HFFc6 (cell line): ENCODE measurements at places on chromosomes 16 and 17. TPM values are rescaled to one million over a fixed set of nuclear protein-coding genes. Genes with fewer than 3 reads are reported as not detected.

AXIN2 gene
- total RNA-seq, result 0.29 to 0.43 TPM (median 0.35 TPM) in 3 replicates

CMTM4 gene
- total RNA-seq, result 15.9 to 22.9 TPM (median 22.0 TPM) in 3 replicates

SPIRE2 gene
- total RNA-seq, result 1.7 and 2.3 TPM in 2 replicates

NPIPB9 gene
- 0.18 and 0.46 TPM in 2 replicates for total RNA-seq

CCL22 gene
- not detected in 3 replicates for total RNA-seq

PRSS27 gene
- total RNA-seq, result 0.30 to 0.63 TPM (median 0.38 TPM) in 3 replicates

TOX3 gene
- total RNA-seq, result not detected in 3 replicates

OR1E2 gene
- not detected in 3 replicates for total RNA-seq

ADAMTS18 gene
- total RNA-seq, result not detected in 2 replicates

MARCHF10 gene
- total RNA-seq, result 0.46 to 2.7 TPM (median 1.7 TPM) in 3 replicates

CTRL gene
- total RNA-seq, result 0.40 to 0.46 TPM (median 0.44 TPM) in 3 replicates

KRT33B gene
- 0.75 to 2.0 TPM (median 1.7 TPM) in 3 replicates for total RNA-seq

GRCh38 chr17:80692931-80693467, 148.4 kb downstream of the RPTOR start:
- no peak for DNase-seq

DNA sequence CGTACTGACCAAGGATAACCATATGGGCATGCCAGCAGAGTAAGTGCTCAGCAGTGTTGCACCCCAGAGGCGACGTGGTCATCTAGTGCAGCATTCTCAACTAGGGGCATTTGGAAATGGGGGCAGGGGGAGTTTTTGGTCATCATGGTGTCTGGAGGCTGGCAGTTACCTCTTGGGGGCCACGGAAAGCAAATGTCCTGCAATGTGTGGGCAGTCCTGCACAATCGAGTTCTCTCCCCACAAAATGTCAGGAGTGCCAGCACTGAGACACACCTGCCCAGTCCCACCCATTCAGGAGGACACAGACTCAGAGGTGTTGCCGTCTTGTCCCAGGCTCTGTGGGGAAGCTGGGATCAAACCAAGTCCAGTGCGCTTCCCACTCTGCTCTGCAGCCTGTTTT, 3.0 kb downstream of the RASL10B start:
- no peak for DNase-seq

DNA sequence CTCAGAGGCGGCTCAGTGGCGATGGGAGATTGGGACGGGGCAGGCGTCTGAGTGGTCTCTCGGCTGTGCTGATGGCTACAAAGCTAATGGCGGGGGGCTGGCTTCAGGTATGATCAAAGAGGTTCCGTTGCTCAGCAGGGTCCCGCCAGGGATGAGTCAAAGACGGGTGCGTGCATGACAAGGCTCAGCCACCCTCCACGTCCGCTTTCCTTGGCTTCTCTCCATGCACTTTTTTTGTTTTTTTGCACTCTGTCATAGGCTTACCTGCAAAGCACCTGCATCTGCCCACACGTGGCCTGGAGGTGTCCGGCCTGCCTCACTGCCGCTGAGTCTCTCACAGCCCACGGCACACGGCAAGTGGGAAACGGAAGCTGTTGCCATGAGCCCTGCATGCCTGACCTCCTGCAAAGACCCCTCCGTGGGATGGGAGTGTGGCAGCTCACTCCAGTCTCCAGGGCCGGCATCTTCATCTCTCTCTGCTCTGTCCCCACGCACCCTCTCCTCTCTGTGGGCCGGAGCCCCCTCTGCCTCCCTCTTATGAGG, 85.5 kb upstream of the ZNF469 start:
- no peak for DNase-seq

- no peak for DNase-seq
Measured at GRCh38 chr16:52488837-52489289, 58.1 kb downstream of the TOX3 start.

DNA sequence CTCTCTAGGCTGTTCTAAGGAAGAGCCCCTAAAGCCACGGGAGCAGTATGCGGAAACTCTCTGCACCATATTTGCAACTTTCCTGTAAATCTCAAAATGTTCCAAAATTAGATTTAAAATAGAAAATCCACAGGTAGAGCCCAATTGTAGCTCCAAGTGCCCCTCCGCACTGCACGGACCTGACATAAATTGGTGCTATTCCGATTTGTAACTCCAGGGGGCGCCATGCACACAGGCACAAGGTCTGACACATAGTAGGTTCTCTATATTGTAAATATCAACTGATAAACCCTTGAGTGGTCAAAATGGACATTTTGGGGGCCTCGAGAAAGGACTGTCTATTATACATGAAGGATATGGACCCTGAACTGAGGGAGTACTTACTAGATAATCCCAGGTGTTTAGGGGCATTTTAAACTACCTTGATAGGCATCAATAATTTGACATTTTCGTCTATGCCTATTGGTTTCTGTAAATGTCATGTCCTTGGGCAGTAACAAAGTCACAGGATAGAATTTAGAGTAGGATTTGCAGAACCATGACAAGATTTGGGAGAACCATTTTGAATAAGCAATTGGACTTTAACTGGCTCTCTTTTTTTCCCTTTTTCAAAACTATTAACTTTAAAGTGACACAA, 36.6 kb upstream of the TMEM132E start:
- DNase-seq, result no peak

GRCh38 chr16:65697065-65697464, 575.2 kb upstream of the CDH11 start:
- no peak for DNase-seq

GRCh38 chr17:81519284-81520020, 6.9 kb upstream of the ACTG1 start:
- DNase-seq, result no peak

DNA sequence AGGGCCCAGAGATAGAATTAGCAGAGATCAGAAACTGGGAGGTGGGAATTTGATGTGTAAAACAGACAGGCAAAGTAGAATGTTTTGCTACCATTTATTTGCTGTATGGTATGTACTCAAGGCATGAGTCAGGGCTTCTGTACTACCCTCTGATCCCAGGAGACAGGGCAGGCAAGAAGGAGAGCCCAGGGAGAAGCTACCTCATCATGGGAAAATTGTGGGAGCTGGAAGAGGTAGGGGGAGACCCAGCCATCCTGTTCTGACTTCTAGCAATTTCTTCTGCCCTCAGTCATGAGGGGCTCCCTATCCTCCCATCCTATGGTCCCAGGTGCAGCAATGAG, 1.7 kb upstream of the PIGS start:
- no peak for DNase-seq

DNA sequence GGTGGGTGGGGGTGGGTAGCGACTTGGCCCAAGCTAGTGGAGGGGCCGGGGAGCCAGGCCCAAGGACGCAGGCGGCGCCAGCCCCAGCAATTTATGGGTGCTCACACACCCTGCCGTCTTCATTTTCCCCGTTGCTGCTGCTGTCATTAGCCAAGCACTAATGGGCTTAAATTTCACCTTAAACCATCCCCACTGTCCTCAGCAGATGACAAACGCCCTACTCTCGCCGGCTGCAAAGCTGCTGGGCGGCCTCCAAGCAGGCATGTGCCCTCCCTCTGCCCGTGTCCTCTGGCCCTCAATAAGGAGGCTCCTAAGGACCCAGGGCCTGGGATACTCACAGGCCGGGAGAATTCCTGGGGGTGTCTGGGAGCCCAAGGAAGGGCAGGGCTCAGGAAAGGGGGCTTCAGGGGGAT, 66.1 kb downstream of the SREBF1 start:
- no peak for DNase-seq

DNA sequence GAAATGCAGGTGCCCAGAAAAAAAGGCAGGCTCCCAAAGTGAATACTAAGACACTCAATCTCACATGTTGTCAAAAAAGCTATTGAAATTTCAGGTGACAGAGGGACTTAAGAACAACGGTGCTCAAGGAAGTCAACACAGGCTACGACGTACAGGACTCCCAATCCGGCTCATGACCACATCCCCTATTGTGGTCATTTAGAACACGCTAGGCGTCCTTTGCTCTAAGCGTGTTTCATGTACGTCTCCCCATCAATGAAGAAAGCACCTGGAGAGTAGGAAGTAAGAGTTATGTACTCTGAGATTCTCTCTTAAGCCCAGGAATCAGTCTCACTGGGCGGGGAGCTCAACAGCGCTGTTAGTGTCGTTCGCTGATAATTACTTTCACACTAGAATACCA, 94.1 kb downstream of the MRM3 start:
- no peak for DNase-seq

- DNase-seq, result no peak
Measured at GRCh38 chr17:82844796-82845162, 5.0 kb upstream of the ZNF750 start.

GRCh38 chr16:89304181-89304851, 86.8 kb downstream of the ZNF778 start:
- no peak for DNase-seq

DNA sequence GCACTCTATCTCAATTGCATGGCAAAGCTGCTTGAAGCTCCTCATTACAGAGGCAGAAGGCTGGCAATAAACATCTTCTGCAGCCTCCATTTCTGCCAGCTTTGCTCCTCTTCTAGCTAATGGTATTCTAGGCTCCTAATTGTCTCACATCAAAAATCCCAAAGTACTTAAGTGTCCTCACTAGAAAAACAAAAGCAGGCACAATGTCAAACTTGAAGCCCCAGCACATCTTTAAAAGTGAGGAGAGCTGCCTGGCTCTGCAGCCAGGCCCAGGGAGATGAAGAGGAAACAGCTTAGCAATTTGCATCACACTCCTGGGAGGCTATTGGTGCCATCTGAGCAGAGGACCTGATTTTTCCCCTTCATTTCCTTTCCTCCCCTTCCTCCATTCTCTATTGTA, 197.1 kb downstream of the KCNJ2 start:
- DNase-seq, result no peak

DNA sequence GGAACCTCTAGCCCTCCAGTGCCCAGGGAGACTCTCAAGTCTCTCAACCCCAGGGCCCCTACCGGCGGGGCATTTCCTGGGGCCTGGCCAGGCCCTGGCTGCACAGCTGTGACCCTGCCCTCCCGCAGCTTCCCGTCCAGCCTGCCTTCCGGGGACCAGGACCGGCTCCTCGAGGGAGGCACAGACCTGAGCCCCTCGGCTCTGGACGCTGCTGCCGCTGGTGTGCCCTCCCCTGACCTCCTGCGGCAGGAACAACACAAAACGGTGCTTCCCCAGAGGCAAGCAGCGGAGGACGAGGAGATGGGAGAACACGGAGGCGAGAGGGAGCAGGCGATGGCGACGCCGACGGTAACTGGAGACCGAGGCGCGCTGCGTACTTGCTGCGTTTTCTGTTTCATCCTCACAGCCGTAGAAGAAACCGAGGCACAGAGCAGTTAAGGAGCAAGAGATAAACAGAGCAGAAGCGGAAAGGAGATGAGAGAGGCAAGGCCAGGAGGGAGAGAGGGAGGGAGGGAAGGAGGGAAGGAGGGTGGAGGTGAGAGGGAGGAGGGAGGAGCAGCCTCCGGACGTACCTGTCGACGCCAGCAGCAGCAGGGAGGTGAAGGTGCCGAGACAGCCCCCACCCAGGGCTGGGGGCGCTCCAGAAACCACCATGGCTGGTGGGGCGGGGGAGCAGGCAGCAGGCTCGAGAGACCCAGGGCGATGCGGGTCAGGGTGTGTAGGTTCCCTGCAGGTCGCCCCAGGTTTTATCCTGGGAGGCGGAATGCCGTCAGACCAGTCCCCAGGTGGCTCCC, at the start of gene PRSS22:
Gene PRSS22 (minus strand): TSS at position 720 of the 794 bp plus-strand sequence. CDS start 66 bp downstream, at position 654.
- no peak for DNase-seq

GRCh38 chr17:74525781-74526288, 5.4 kb downstream of the CD300LB start:
- no peak for DNase-seq

DNA sequence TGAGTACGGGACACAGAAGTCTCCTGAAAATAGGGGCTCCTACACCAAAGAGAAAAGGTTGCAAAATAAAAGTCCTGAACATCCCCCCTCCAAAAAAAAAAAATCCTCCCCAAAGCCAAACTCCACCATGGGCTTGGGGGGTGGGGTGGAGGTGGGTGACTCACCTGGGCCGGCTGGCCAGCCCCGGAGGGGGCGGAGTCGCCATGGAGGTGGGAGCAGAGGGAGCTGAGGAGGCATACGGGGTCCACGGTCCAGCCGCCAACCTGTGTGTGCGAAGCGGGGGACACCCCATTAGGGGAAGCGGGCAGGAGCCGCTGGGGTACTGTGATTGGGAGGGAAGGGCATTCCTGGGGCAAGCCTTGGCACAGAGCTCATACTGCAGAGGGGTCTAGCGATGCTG, 31.0 kb downstream of the SRCIN1 start:
- DNase-seq, result no peak

DNA sequence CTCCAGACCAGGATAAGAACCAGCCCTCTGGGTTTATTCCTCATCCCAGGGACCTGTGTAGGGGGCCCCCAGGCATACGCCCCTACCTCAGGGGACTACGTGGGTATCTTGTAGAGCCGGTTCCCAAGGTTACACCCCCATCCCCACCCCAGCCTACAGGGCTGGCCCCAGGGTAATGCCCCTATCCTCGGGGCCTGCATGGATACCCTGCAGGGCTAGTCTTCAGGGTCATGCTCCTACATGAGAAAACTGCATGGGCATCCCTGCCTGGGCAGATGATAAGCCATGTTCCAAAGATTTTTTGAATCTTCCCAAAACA, 14.2 kb downstream of the HDAC5 start:
- DNase-seq, result no peak

GRCh38 chr17:3657588-3657869, 10.8 kb downstream of the TAX1BP3 start:
- DNase-seq, result no peak

DNA sequence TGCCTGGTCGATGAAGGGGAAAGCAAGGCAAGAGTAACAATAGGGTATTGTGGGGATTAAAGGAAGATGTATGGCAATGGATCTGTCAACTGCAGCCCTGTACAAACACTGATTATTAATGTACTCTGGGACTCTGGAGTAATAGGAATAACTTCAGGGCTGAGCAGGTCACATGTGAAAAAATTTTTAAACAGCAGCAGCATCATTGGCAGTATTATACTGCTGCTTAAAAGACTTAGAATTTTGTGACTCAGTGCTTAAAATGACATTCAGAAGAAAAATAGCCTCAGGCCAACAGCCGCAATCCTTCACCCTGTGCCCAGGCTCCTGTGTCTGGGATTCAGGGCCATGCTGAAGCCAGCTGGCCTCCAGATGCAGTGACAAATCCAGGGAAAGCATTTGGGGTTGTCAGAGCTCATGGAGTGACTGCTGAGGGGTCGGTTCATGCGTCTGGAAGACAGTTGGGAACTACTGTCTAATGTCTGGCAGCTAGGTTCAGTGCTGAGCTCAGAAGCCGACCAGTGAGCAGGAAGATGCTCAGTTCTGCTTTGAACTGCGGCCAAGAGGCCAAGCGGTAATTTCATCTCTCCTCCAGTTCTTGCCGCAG, 22.2 kb downstream of the TEX2 start:
- peak; percentile 97 for DNase-seq
